Hindlimb muscle (tissue), 1 donor: ENCODE measurements at places on chromosomes 12 and 14. TPM values are rescaled to one million over a fixed set of nuclear protein-coding genes. Genes with fewer than 3 reads are reported as not detected.

- no peak for DNase-seq
Measured at GRCh38 chr12:32533971-32534590, 134.7 kb downstream of the FGD4 start.

- peak; percentile 8 for DNase-seq
Measured at GRCh38 chr14:102317564-102318248, 1.8 kb upstream of the ZNF839 start.

CERS5 gene
- 49.0 TPM for polyA plus RNA-seq

GRCh38 chr12:67940780-67941243, 48.4 kb upstream of the IFNG-AS1 start:
- no peak for DNase-seq

- DNase-seq, result peak; percentile 88
Measured at GRCh38 chr12:80186727-80187217, 87.4 kb downstream of the OTOGL start.

DNA sequence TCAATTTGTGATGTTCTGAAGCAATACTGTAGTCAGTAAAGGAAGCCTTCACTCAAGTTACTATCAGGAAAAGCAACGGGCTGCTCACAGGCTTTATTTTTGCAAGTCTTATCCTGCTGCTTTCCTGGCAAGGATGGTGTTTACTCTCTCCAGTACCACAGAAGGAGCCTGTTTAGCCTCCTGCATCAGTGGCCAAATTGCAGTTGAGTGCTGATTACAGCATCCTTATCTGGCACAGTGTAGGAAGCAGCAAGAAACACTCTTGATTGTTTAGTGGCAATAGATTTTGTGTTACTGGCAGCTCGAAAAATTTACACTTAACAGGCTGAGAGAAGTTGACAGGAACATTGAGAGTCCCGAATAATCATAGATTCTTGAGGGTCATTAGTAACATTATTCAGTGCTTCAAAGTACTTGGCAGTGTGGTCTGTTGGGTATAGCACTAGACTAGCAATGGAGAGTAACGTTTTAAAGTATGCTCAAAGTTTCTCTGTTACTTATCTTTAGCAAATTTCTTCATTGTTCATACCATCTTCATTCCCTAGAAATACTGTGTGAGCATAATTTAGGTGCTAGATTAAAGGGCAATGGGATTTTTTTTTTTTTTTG, 11.7 kb downstream of the TULP3 start:
- DNase-seq, result no peak

DNA sequence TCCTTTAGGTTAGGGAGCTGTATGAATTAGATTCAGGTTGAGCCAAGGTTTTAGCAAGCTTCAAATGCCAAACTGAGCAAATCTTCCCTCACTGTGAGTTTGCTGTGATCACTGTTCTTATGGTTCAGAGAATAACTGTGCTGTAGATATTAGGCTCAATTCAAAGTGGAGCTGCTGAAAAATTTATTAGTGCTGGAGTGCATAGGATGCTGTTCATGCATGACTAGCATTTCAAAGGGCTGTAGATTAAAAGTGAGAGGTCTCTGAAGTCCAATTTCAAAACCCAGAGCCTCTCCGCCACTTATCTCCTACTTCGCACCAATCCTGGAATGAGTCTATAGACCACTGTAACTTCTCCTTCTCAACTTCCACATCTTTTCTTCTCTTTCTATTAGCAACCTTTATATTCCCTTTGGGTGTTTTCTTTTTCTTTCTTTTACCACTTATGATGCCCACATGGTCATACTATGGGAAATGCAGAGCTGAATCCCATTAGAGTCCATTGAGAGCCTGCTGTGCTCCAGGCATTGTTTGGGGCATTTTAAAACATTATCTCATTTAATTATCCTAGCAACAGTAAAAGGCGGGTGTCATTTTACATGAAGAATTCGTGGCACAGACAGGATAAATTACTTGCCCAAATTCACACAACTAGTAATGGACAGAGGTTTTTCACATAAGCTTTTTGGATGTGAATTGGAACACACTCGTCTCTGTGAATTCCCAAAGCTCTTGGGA, 77.5 kb upstream of the EEA1 start:
- DNase-seq, result no peak

DNA sequence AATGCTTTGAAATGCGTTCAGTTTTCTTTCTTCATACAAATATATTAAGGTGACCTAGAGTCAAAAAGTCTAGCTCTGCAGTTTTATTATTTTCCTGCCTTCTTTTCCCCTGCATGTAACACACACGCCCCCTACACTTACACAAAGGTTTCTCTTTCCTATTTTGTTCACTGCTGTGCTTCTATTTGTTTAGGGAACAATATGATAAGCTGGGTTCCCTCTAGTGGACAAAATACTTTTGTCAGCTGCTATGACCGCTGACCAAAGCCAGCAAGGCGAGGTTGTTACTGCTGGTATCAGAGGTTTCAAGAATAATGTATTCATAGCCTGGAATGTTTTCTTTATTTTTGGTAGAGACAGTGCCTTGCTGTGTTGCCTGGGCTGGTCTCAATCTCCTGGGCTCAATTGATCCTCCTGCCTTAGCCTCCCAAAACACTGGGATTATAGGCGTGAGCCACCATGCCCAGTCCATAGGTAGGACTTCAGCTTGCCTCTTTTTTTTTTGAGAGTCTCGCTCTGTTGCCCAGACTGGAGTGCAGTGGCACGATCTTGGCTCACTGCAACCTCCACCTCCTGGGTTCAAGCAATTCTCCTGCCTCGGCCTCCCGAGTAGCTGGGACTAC, 33.4 kb downstream of the FNTB start:
- DNase-seq, result peak; percentile 67

GRCh38 chr14:72965249-72965648, 39.0 kb downstream of the DCAF4 start:
- no peak for DNase-seq

CCDC177 gene
- polyA plus RNA-seq, result not detected

DNA sequence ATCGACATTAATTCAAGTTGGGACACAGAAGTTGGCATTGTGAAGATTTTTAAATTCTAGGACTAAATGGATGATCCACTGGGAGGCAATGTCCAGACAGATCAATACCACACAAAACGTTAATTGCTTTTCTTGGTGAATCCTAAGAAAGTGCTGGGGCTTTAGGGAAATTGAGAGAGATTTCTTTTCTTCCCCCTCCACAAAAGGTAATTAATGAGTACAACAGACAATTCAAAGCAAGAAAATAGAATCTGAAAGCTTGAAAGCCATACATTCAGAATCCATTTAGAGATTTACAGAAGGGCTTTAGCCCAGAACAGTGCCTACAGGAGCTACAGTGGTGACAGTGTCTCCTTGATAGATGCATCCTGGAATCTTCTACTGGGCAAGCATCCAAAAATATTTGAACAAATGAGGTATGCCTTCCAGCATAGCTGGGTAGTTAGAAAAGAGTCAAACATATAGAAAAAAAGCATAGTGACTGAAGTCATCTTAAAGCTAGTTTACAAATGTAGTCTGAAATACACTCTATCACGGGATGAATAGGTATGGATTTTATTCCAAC, 718.1 kb downstream of the DIO2 start:
- no peak for DNase-seq

GRCh38 chr12:49783917-49784676, 42.7 kb downstream of the TMBIM6 start:
- peak; percentile 54 for DNase-seq

CD63 gene
- 781 TPM for polyA plus RNA-seq

- DNase-seq, result no peak
Measured at GRCh38 chr12:79151956-79152355, 287.4 kb downstream of the SYT1 start.

- no peak for DNase-seq
Measured at GRCh38 chr14:93787465-93788292, 606 bp downstream of the PRIMA1 start.

DNA sequence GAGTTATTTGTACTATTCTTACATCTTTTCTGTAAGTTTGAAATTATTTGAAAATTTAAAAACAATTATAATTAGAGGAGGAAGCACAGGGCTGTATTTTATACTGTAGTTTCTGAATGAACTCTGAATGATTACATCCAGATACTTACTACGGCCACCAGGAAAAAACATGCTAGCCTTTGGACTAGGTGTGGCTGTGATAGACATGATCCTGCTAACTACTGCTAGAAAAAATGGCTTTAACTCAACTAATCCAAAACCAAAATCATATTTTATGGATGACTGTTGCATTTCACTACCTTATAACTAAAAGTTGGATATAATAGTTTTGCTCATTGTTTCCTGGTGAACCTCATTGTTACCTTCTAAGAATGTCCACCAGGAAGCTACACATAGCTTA, 15.1 kb upstream of the SLC25A3 start:
- no peak for DNase-seq

PAX9 gene
- 0.23 TPM for polyA plus RNA-seq

DEPDC4 gene
- 2.3 TPM for polyA plus RNA-seq

DNA sequence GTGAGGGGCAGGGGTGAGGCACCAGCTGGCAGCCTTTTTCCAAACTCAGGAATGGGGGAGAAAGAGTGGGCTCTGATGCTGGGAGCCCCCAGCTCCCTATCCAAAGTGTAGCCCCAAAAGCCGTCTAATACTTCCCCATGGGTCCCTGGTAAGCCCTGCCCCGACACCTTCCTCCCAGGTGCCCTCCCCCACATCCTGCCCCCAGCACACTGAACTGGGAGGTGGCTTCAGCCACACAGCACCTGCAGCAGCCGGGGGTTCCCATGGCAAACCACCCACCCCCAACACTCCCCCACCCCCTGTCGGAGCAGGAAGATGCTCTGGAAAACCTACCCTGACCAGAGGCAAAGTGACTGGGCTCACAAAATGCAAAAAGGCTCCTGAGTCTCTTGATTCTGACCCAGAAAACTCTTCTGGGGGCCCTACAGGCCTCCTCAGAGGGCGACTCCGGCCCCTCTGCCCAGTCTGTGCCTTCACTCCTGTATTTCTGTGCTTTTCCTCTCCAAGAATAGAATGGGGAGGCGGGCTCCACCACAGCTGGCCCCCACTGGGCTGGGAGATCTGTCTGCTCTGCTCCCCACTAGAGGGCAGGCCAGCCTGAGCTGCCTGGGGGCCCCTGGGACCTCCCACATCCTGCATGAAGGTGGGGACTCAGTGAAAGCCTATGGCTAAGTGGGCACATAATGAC, 81.6 kb downstream of the ITPK1 start:
- DNase-seq, result no peak

GRCh38 chr12:51642286-51642685, 51.3 kb downstream of the SCN8A start:
- DNase-seq, result no peak

DNA sequence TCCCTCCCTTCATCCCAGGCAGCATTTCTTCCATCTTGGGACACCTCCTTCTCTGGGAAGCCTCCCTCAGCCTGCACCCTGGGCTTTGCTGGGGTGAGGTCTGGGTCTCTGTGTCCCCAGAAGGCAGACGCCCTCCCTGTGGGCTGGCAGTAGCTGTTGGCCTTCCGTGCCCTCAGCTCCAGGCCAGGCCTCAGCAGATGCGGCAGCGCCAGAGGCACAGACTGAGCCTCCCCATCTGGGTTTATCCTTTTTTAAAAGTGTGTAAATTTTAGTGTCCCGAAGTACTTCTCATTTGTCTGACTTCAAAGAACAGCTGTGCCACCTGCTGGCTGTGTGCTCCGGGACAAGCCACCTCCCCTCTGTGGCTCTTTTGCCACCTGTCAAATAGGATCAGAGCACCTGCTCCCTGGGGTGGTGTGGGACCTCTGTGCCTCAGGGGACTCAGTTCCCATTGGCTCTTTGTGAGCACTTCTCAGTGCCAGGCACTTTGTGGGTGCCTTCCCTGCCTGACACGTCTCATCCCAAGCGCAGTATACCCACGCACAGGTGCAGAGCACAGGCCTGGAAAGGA, 11.1 kb downstream of the EXOC3L4 start:
- DNase-seq, result no peak

IL26 gene
- not detected for polyA plus RNA-seq

DNA sequence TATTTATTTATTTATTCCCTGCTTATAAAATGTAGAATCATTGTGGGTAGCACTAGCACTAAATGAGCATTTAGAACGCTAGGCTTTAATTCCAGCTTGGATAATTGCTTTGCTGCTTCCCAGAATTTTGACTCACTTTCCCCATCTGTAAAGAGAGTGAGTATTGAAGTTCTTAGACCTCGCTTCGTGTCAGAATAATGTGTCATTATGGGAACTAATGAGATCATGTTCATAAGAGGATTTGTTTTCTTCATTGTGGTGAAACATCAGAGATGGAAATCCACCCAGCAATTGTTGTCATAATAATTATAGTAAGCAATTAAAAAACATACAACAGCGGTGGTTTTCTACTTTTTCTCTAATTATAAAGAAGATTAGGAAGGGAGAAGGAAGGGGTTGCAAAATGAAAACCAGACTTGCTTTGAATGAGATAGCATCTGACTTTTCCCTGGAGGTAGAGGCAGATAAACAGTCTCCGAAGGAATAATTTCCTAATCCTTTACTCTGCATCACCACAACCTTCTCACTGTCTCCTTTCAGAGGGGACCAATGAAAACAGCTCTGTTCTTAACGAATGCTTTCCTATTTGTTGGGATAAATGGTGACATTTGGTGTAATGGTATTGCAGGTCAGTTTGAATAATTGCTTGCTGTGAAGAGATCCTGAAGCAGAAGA, 86.8 kb upstream of the ARHGAP5 start:
- DNase-seq, result no peak

DNA sequence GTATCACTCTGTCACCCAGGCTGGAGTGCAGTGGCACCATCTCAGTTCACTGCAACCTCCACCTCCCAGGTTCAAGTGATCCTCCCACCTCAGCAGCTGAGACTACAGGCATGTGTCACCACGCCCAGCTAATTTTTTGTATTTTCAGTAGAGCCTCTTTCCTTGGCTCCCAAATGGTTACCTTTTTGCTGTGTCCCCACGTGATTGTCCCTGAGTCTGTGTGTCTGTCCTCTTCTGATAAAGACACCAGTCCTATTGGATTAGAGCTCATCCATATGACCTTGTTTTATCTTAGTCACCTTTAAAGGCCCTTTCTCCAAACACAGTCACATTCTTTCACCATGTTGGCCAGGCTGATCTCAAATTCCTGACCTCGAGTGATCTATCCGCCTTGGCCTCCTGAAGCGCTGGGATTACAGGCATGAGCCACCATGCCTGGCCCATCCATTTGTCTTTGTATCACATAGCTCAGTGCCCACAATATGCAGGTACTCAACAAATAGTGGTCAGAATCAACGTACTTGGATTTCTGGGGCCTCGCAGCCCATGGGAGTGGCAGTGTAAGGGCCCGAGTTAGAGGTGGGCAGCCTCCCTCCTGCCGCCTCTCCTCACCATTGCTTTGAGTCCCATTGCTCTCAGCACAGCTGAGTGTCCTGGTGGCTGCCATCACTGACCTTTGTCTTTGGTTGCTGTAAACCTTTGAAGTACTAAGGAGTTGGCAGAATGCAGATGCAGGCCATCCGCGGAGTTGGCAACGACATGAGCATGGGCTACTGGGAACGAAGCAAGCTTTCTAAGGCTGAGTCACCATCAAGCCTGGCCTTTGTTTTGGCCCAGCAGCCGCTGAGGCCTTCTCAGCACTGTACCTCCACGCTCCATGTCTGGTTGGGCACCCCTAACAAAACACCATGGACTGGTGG, 9.3 kb downstream of the TPCN1 start:
- DNase-seq, result no peak

EGLN3 gene
- polyA plus RNA-seq, result 69.6 TPM

GRCh38 chr12:72677139-72677538, 405.0 kb downstream of the TRHDE start:
- DNase-seq, result no peak

GPR135 gene
- polyA plus RNA-seq, result 3.9 TPM

- DNase-seq, result peak; percentile 25
Measured at GRCh38 chr14:96126783-96127271, 77.8 kb upstream of the BDKRB2 start.
